ENCODE measurements at places on chromosomes 1 and 21.

GRCh38 chr1:17849216-17849615 lies 94.1 kb downstream of the ACTL8 start:
- DNase-seq: no peak

DNA sequence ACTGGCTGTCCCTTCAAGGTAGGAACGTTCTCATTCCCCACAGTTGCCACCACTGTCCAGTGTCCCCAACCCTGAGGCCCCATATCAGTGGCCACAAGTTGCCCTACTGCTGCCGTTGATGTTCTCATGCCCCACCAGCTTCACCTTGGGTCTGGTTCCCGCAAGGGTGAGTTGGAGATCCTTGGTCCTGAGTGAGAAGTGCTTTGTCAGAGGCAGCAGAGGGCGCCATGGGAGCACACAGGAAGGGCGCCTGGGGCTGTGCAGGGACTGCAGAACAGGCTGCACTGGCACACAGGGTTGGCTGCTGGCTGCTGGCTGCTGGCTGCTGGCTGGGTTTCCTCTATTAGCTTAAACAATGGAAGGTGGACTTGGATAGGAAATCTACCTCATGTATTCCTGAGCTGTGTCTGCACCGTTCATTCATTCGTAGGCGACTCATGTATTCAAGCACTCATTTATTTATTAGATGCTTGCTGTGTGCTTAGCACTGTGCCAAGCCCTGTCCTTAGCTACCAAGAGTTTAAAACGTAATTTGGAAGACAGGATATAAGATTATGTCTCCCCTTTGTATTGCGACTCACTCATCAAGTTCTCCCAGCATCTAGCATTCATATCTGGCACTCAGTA lies 2.1 kb upstream of the S100A9 start:
- DNase-seq: peak; percentile 22

DNA sequence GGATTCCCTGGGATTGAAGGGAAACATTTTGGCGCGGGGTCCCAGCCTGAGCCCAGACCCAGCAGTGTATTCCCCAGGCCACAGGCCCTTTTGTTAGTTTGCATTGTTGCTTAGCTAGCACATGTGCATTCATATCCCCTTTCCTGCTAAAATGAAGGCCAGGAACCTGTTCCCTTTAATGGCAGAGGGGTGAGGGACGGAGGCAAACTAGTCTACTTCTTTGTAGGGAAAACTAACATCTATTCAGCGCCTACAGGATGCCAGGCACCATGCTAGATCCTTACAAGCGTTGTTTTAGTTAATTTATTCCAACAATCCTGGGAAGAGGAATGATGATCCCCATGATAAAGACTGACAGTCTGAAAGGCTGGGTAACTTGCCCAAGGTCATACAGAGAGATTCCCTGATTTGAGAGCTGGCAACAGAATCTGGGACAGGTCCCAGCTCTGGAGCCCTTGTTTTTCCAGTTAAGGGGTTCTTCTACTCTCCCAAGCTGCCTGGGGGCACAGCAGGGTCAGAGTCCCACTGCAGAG lies 595 bp upstream of the E2F2 start:
- DNase-seq: no peak

GRCh38 chr1:58895559-58896145 lies 111.8 kb upstream of the JUN start:
- DNase-seq: no peak

GRCh38 chr1:19424651-19425570 lies 60.4 kb downstream of the CAPZB start:
- no peak for DNase-seq

DNA sequence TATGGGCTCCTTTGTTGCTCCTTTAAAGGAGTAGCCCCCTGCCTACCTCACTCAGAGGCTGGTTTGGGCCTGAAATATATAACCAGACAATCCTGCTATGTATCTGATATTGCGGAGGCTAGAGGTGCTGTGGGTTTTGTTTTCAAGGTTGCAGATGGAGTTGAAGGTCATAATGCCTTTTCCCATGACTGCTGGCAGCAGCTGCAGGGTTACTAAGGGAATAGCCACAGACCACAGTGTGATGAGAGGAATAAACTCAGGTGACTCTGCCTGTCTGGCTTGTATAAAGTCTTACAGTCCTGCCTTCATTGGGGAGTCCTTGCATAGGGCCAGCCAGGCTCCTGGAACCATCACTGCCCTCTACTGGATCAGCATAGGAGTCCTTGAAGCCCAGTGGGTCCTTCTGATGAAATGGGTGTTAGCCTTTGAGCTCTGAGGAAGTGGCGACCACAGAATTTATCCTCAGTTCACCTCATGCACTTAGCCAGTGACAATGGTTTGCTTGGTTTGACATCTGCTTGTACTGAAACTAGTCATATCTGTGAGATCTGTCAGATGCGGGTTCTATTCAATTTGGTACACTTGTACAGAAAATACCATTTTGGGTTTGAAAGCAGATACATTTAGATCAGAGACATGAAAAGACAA lies 174.4 kb upstream of the HMCN1 start:
- no peak for DNase-seq

DNA sequence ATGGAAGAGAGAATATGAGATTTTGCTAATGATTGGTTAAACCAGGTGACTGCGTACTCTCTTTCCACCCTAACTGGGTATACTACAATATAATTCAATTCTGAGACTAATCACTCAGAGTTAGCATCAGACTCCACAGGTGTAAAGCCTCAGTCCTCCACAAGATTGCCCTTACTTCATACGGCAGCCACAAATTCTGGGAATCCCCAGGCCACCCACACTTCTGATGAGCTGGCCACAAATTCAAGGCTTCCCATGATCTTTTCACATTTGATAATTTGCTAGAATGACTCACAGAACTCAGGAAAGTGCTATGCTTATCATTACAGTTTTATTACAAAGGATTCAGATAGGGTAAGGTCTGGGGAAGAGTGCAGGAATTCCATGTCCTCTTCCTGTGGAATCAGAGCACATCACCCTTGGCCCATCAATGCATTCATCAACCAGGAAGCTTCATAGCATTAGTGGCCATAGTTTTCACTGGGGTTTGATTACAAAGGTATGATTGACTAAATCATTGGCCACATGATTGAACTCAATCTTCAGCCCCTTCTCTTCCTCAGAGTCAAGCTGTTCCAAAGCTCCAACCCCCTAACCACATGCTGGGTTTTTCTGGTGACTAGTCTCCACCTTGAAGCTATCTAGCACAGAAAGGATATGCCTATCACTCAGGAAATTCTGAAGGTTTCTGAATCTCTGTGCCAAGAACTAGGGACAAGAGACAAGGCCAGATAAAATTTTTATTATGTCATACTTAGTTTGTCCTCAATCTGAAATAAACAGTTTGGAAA lies 131.7 kb downstream of the HHIPL2 start:
- no peak for DNase-seq

- no peak for DNase-seq
Observed at GRCh38 chr1:221648201-221648600, 93.7 kb downstream of the DUSP10 start.

DNA sequence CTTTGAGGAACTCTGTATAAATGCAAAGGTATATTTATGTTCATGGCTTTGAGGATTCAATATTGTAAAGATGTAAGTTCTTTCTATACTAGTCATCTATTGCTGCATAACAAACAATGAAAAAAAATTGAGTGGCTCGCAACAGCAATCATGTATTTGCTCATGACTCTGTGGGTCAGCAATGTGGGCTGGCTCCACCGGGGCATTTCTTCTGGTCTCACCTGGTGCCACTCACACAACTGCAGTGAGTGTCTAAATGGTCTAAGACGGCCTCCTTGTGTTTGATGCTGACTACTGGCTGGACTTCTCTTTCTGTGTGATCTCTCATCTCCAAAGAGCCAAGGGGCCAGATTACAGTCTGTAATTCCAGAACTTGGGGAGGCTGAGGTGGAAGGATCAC lies 45.1 kb upstream of the EXO1 start:
- no peak for DNase-seq

DNA sequence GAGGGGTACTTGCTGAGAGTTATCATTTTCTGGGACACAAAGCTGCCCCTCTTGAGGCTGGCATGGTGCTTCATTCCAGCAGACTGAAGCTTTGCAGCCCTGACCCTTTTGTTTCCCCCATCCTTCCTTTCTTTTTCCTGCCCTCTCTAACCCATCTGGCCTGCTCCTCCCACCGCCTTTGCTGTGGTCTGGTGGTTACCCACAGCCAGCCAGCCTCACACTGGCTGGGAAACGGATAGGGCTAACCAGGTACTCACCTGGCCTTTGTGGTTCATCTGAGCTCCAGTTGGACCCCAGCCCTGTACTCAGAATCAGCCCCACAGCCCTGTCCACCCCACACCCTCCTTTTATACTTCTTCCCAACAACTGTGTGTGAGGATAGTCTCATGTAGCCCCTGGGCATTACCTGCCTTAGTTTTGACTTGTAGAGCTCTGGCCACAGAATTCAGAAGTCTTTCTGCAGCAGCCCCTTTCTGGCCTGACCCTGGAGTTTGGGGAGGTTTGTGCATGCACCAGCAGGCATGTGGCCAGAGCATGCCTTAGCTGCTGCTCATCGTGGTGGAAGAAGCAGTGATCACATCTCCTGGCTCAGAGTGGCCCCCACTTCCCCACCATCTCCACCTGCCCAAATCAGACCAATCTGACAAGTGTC lies 138.0 kb downstream of the TRABD2B start:
- no peak for DNase-seq

DNA sequence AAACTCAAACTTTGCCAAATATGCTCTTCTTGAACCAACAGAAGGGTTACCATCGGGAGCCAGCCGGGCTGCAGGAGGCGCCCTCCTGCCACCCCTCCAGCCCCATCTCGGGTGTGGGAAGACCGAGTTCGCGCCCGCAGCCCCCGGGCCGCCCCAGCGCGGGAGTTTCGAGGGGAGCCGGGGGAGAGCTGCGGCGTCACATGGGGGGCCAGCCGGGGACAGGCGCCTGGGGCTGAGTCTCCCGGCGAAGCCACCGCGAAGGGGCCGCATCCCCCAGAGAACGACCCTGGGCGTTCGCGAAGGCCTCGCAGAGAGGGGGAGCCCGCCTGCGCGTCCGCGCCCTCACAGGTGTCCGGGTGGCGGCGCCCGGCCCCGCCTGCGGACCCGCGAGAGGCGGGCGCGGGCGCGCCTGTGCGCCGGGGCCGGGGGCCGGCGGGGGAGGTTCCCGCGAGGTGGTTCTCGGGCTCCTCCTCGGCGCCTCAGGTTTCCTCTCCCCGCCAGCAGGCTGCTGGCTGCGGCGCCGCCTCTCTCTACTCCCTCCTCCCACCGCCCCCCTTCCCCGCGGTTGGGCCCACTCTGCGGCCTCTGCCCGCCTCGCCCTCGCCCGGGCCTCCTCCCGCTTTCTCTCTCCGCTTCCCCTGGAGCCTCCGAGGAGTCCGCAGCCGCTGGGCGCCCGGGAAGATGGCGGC lies at the start of gene RAVER2:
Gene RAVER2, plus strand, starts transcription at position 584 of the 689 bp plus-strand sequence. Its CDS starts 98 bp downstream, at position 682.
- DNase-seq: peak; percentile 55

- DNase-seq: no peak
Observed at GRCh38 chr21:39098696-39099200, 84.5 kb downstream of the PSMG1 start.

GRCh38 chr1:176444286-176444685 lies 18.7 kb upstream of the PAPPA2 start:
- DNase-seq: no peak

DNA sequence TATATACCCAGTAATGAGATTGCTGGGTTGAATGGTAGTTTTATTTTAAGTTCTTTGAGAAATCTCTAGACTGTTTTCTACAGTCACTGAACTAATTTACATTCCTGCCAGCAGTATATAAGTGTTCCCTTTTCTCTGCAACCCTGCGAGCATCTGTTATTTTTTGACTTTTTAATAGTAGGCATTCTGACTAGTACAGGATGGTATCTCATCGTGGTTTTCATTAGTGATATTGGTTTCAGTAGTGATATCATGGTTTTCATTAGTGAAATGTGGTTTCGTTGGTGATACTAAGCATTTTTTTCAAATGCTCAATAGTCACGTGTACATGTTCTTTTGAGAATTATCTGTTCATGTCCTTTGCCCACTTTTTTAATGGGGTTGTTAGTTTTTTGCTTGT lies 316.8 kb downstream of the PTBP2 start:
- no peak for DNase-seq

- DNase-seq: peak; percentile 8
Observed at GRCh38 chr21:33894736-33895288, 20.8 kb downstream of the ATP5PO start.

- no peak for DNase-seq
Observed at GRCh38 chr1:89866568-89866967, 45.7 kb downstream of the LRRC8D start.

GRCh38 chr1:48105165-48105564 lies 108.0 kb upstream of the TRABD2B start:
- no peak for DNase-seq

DNA sequence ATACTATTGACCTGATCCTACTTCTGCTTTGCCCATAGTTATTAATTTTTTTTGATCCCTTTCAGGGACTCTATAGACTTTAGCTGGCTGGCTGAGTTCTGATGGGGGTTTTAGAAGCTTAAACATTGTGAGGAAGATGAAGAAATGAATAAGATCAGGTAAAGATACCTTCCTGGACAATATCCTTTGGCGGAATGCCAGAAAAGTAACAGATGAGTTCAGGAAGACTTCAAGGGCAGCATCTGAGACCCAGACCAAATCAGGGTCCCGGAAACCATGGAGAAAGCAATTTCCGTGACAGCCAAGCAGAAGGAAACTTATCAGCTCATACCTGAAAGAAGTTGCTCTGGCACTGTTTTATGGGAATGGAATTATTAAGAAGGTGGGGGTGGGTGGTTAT lies 100.4 kb downstream of the XCL2 start:
- no peak for DNase-seq

DNA sequence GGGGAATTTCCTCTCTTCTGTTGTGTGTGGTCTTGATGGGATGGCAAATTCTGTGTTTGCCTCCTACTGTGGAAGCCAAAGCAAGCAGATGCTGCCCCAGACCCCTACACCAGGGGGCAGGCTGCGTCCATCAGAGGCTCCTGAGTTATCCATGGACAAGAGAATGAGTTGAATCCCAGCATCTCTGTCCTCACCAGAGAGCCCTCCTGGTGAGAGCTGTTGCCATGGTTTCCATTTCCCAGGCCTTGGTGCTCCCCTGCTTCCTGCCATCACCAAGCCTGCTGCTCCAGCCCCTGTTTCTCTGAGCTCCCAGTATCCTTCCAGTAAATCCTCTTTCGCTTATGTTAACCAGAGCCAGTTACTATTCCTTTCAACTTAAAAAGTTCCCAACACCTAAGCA lies 20.4 kb upstream of the GNG12 start:
- DNase-seq: peak; percentile 41

- no peak for DNase-seq
Observed at GRCh38 chr21:19609611-19610010, 1206.0 kb upstream of the TMPRSS15 start.

DNA sequence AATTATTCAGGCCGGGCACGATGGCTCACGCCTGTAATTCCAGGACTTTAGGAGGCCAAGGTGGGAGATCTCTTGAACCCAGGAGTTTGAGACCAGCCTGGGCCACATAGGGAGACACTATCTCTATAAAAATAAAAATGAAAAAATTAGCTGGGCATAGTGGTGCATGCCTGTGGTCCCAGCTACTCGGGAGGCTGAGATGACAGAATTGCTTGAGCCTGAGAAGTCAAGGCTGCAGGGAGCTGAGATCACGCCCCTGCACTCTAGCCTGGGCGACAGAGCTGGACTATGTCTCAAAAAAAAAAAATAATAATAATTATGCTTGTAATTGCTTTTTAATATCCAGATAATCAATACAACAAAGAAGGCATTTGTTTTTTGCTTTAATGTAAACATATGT lies 91.3 kb downstream of the RIPK4 start:
- DNase-seq: no peak
